ENCODE measurements at places on chromosomes 4 and X.

DNA sequence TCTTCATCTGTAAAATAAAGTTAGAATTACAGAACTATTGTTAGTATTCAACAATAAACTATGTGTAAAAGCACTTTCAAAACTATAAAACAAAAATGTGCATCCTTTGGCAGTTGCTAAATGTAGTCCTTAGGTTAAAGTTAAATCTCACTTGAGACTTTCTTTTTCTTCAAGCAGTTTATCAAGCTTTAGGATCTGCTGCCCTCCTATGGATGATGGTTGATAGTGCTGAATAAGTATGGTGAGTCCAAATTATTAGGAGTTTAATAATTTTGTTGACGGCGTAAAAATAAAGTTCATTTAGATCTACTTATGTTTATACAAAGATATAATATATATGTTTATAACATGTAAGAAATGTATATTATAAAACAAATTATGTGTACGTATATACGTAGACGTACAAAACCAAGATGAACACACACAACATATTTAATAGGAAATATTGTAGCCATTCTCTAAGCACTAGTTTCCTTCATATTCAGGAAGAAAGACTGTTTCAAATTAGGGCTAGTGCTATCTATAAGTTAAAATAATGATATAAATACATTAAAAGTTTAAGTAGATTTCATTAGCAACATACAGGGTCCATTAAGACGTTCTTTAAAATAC is 22.3 kb downstream of the UGT2A2 start:
- DNase-seq, result peak; percentile 8

DNA sequence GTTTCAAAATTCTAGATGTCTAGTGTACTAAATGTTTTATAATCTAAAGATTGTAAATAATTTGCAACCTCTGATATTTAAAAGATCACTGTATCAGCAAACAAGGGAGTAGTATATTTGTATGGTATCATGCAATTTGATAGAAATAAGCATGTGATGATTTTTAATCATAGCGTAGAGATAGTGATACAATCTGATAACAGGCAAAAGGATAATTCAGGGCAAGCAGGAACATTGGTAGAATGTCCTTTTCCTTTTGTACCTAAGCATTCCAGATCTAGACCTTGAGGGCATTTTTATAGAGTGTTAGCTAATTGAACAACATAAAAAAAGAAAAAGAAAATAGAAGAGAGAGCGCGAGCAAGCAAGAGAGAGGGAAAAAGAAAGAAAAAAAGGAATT is 1.4 kb downstream of the ANK2 start:
- no peak for DNase-seq

- no peak for DNase-seq
Measured at GRCh38 chrX:111460607-111461006, 48.6 kb upstream of the DCX start.

GRCh38 chr4:85821688-85822455 is 346.9 kb downstream of the ARHGAP24 start:
- DNase-seq, result no peak

GRCh38 chrX:10756441-10756840 is 136.1 kb upstream of the MID1 start:
- no peak for DNase-seq

DNA sequence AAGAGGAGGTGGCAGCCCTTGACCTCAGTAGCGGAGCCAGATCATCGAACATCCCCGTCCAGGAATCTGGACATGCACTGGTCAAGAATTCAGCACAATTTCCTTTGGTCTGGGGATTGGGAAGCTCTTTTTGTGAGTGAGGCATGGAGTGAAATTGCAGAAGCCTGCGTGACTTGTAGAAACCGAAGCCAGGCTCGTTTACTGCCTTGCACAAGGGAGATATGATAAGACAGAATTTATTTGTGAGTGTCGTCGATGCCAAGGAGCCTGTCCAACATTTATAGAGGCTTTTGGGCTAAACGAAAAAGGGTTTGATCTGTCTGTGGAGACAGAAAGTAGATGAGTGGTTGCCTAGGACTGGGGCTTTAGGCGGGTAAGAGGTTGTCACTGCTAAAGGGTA is 50.6 kb downstream of the TBL1X start:
- no peak for DNase-seq

GRCh38 chr4:77158487-77158861 is 1.5 kb downstream of the CCNG2 start:
- no peak for DNase-seq

- DNase-seq, result no peak
Measured at GRCh38 chr4:4302001-4302400, 11.9 kb downstream of the ZBTB49 start.

- DNase-seq, result no peak
Measured at GRCh38 chr4:180330521-180330920, 1912.7 kb upstream of the TENM3 start.

DNA sequence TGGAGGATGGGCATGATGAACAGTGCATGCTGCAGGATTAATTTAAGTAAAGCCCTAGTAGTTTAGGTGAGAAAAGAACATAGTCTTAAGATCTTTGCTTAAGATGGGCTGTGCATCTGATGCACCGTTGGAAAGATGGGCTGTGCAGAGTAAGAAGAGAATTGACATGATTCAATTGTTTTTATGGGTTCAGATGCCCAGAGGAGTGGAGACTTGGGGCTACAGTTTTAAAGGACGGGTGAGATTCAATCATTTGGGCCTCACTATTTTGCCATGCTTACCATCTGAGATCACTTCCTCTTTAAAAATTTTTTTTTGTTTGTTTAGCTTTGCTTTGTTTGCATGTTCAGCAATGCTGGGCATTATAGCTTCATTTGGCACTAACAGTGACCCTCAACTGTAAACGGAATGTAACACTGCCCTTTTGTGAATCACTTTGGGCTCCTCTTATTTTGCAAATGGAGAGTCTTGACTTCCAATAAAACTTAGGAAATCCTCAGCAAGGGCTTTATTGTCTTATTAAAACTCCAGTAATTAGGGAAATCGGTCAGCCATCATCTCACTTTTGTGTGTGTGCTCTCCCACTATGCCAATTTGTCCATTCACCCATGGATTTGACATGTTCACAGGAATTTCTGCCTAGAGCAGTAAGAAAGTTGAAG is 216.1 kb upstream of the TLL1 start:
- no peak for DNase-seq

DNA sequence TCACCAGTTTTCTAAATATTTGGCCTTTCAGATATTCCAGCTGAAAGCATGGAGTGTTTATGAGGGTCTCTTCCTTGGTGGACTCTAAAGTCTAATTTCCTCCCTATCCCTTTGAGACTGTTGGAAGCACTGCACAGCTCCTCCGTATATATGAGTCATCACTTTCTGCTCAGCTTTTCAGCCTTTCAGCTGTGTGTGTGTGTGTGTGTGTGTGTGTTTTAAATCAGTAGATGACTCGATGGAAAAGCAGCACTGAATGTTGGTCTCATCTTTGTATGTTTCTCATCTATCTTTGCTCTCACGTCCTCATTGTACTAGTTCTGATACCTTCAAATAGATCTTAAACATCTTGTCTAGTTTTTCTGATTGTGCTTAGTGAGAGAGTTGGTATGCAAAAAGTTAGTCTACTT is 81.6 kb downstream of the ZFX start:
- no peak for DNase-seq

- no peak for DNase-seq
Measured at GRCh38 chr4:18021470-18021719, 160 bp downstream of the LCORL start.

DNA sequence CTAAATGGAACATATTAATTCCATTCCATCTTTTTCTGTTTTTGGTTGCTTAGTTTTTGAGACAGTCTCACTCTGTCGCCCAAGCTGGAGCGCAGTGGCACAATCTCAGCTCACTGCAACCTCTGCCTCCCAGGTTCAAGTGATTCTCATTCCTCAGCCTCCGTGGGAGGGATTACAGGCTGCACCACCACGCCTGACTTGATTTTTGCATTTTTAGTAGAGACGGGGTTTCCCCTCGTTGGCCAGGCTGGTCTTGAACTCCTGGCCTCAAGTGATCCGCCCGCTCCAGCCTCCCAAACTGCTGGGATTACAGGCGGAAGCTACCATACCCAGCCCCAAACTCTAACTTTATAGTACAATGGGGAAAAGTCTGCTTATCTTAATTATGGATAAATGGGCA is 11.2 kb downstream of the HNRNPD start:
- no peak for DNase-seq

- no peak for DNase-seq
Measured at GRCh38 chrX:13266641-13267345, 53.1 kb downstream of the ATXN3L start.

- DNase-seq, result no peak
Measured at GRCh38 chrX:9786798-9787635, 788 bp downstream of the SHROOM2 start.

DNA sequence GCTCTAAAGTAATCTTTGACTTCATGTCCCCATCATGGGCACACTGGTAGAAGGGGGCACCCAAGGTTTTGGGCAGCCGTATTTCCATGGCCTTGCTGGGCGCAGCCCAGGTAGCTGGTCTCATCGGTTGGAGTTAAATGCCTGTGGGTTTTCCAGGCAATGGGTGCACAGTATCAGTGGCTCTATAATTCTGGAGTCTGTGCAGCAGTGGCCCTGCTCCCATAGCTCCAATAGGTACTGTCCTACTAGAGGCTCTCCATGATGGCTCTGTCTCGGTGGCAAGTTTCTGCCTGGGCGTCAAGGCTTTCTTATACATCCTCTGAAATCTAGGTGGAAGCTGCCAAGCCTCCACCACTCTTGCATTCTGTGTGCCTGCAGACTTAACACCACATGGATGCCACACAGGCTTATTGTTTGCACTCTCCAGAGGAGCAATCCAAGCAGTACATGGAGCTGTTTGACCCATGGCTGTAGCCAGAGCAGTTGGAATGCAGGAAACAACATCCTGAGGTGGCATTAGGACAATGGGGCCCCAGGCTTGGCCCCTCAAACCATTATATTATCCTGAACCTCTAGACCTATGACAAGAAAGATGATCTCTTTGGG is 60.5 kb upstream of the UGT8 start:
- no peak for DNase-seq

GRCh38 chrX:108945883-108946523 is 209.6 kb upstream of the IRS4 start:
- no peak for DNase-seq

GRCh38 chr4:128177498-128177897 is 110.1 kb downstream of the PGRMC2 start:
- no peak for DNase-seq

DNA sequence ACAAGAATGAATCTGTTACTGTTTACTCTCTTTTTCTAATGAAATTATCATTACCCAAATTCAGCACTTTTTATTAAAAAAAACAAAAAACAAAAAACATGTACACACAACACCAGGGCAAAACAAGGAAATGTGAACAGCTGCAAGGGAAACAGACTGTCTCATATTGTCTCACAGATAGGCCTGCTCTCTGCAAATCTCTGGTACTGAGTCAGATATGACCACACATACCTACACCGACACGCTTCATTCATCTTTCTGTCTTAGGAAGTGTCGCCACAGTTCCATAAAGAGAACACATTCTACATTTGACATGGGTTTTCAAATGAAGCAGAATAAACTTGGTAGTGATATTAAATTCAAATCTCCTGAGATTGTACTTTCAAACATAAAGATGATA is 92.2 kb upstream of the GPR34 start:
- peak; percentile 39 for DNase-seq

DNA sequence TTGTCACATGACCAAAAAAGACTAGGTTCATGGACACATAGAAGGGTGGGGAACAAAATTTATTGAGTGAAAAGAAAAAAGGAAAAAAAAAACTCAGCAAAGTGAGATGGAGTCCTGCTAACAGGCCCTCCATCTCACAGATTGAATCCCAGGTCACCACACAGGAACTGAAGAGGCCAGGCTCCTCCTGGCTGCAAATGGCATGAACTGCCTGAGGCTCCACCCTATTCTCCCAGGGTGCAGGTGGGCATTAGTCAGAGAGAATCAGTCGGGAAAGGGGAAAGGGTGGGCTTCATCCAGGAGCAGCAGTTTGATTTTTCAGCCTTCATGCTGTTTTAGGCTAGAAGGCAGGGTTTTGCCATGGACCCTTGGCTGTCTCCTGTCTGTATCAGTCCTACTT is 128.5 kb upstream of the GRID2 start:
- DNase-seq, result no peak

Measured in GM12864 (cell line).